ENCODE measurements at places on chromosomes 11 and 22.

DNA sequence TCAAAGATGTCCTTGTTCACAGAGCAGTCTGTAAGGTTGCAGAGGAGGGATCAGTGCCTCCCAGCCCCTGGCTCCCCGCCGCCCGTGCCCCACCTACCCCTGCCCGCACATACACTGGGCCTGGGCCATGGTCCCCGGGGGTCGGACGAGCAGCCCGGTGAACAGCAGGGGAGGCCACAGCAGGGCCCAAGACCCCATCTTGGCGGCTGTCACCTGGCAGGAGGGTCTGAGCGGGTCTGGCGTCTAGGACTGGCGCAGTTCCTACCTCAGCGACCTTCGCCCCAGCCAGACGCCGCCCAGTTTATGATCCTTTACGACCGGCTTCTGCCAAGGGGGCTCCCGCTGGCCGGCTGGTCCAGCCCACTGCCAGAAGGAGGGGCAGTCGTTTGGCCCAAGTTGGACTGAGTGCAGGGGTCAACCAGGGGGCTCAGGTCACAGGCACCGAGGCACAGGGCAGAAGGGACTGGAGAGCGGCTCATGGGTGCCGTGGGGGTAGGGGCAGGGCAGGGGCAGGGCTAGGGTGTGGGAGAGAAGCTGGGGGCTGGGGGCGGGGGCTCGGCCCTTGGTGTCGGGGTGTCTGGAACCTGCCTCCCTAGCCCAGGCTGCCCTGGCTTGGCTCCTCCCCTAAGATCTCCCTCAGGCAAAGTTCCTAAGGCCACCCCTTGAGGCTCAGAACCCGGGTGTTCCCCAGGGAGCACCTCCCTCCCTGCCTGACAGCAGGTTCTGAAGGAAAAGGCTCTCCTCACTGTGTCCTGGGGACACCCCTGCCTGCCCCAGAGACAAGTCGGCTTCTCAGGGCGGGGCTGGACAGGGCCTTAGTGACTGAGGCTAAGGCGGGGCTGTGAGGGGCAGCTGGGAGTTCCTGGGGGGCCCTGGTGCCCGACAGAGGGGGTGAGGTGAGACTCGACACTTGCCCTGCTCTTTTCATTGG, at the start of gene CDHR5:
Gene CDHR5 (minus strand): TSS at position 251 of the 931 bp plus-strand sequence. CDS start 53 bp downstream, at position 198.
- DNase-seq: no peak

GRCh38 chr11:101576456-101576855, 7.4 kb downstream of the TRPC6 start:
- DNase-seq: no peak

DNA sequence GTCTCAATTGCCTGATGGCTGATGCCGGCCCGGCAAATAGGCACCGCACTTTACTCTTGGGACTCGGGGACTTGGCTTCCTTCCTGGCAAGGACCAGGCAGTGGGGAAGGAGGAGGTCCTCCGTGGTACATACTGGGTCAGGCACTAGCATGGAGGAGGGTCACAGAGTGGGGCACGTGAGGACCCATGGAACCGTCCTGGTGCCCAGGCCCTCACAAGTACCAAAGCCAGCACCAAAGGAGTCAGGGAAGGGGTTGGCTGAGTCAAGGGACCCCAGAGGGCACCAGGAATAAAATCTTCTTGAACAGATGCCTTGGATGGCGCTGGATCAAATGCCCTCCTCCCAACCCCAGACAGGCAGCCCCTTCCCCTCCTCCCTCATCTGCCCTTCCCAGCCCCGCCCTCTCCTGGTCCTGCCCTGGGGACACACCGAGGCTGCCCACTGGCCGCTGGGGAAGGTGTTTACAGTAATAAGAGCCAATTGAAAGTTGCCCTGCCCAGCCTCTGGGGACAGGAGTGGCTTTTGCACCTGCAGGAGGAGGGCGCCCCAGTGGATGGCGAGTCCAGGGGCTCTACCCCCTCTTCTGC, 5.6 kb upstream of the CARNS1 start:
- no peak for DNase-seq

DNA sequence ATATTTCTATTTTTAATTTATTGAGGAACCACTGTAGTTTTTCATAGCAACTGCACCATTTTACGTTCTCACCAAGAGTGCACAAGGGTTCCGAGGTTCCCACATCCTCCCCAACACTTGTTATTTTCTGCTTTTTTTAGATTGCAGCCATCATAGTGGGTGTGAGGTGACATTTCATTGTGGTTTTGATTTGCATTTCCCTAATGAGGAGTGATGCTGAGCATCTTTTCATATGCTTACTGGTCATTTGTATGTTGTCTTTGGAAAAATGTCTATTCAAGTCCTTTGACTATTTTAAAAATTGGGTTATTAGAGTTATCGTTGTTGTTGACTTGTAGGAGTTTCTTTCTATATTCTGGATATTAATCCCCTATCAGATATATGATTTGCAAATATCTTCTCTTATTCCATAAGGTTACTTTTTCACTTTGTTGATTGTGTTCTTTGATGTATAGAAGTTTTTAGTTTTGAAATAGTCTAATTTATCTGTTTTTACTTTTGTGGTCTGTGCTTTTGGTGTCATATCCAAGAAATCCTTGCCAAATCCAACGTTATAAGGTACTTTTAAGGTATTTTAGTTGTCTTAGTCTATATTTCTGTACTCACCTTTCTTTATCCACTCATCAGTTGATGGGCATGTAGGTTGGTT, 9.0 kb downstream of the NEAT1 start:
- DNase-seq: no peak

- DNase-seq: no peak
These were observed 44.6 kb downstream of the COPB1 start for GRCh38 chr11:14454861-14455632.

- no peak for DNase-seq
These were observed 45.7 kb downstream of the PHF21B start for GRCh38 chr22:44963832-44964721.

GRCh38 chr11:11000579-11001283, 142.9 kb upstream of the ZBED5 start:
- no peak for DNase-seq

DNA sequence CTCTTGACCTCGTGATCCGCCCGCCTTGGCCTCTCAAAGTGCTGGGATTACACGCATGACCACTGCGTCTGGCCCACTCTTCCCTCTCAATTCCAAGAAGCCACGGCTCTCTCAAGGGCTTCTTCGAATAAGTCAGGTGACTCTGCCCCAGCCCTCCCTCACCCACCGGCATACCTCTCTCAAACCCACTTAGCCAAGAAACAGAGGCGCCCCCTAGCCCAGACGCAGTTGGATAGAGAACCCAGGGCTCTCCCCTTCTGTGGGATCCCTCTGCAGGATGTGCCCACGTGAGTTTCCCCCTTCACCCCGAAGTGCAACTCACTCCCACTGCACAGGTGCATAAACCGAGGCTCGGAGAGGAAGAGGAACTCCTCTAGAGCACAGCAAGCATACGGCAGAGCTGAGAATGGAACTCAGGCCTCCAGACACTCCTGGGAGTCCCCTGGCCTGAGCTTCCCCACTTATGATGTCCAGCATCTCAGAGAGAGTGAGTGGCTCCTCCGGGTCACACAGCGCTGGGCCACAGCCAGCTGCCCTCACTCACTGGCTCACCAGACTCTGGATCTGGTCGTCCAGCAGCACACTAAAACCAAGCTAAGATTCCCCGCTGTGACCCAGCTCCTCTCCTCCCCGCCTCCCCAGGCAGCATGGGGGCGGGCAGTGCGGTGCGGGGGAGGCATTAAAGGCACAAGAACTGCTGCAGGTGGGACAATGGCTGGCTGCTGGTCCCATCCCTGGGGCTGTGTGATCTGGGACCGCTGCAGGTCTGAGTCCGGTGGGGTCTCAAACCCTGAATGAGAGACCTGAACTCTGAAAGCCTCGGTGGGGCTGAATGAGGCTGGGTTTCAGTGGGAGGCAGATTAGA, 16.8 kb upstream of the RGL4 start:
- no peak for DNase-seq

DNA sequence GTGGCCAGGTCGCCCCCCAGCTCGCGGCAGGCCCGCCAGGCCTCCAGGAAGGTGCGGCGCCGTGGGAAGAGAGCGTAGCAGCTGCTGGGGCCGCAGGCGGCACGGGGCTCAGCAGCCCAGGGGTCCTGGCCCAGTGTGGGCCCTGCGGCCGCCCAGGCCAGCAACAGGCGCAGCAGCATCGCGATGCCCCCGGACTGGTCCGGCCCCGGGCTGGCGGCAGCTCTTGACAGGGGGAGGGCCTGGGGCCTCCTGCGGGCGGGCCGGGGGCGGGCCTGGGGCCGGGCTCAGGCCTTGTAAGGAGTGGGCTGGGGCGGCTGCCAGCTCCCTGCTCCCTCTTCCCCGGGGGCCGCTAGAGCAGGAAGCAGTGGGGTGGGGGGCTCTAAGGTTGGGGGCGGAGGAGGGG, at the start of gene CD248:
Gene CD248 (minus strand): TSS at position 196 of the 403 bp plus-strand sequence. CDS start 17 bp downstream, at position 179.
- no peak for DNase-seq

- DNase-seq: no peak
These were observed 34.5 kb upstream of the PARVG start for GRCh38 chr22:44146088-44146861.

GRCh38 chr11:62614275-62614674, 1.2 kb downstream of the ROM1 start:
- no peak for DNase-seq

GRCh38 chr22:23438216-23438615, 141.9 kb downstream of the IGLL1 start:
- DNase-seq: no peak

- DNase-seq: no peak
These were observed 36.2 kb downstream of the DLG2 start for GRCh38 chr11:85590848-85591483.

GRCh38 chr11:44819346-44819745, 92.6 kb downstream of the TSPAN18 start:
- no peak for DNase-seq

GRCh38 chr11:67696998-67697397, 22.6 kb upstream of the ALDH3B2 start:
- DNase-seq: no peak

GRCh38 chr11:112811783-112812182, 149.4 kb upstream of the NCAM1 start:
- no peak for DNase-seq

GRCh38 chr22:25702040-25702439, 39.9 kb upstream of the MYO18B start:
- DNase-seq: no peak

DNA sequence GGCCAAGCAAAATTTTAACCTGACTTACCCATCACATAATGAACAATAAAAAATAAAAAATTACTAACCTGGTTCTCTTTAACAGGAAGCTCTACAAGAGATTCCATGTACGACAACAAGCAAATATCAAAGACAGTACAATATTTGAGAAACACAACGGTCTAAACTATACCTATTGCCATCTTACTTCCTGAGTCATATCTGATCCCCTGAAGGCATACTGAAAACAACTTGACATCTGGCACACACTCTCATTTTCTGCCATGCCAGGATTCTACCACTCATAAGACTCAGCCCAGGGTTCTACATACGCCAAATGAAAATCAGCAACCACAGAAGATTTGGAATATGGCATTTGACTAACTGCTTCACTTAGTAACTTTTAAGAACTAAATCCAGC, 13.8 kb downstream of the DENND5A start:
- no peak for DNase-seq

DNA sequence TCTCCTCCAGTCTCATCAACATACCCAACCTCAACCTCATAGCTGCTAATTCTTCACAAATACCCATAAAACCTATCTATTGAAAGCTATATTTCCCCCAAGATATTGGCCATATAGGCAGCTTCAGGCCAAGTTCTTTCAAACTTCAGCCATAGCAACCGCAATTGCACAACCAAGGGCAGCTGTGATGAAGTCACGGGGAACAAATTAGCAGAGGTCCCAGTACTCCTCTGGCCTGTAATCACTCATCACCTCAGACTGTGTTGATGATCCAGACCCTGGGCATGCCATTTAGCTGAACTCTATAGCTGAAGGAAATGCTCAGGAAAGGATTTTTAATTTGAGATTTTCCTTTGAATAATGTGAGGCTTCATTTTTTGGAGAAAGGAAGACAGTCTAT, 84.1 kb downstream of the SLC1A2 start:
- DNase-seq: no peak

GRCh38 chr11:11931461-11932055, 76.9 kb downstream of the DKK3 start:
- DNase-seq: no peak

GRCh38 chr22:41216984-41217383, 11.9 kb downstream of the L3MBTL2 start:
- DNase-seq: no peak

GRCh38 chr11:72985645-72986044, 156.5 kb downstream of the FCHSD2 start:
- no peak for DNase-seq

DNA sequence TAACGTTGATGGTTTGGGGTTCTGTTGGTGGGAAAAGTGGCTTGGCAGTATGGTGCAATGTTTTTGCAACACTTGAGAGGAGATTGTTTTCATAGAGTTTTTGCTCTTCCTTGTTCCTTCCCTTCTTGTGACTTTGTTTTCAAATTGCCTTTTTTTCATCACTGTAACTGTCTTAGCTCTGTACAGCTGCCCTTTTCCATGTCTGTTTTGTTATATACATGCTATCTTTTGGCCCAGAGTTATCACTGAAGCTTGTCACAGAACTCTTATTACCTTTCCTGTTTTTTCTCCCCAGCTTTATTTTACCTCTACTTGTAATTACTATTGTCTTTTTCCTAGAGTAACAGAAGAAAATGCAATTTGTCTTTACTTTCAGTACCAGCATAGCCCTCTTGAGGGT, 154.1 kb downstream of the DDX10 start:
- no peak for DNase-seq

- DNase-seq: no peak
These were observed 13.2 kb downstream of the CCND1 start for GRCh38 chr11:69654001-69654659.

GRCh38 chr11:124346311-124346955, 26.4 kb upstream of the OR8D2 start:
- no peak for DNase-seq

- DNase-seq: no peak
These were observed 8.8 kb downstream of the ZW10 start for GRCh38 chr11:113764527-113765219.

GRCh38 chr11:128453444-128454336, 133.7 kb downstream of the ETS1 start:
- DNase-seq: no peak

- DNase-seq: no peak
These were observed 145.7 kb upstream of the TEAD1 start for GRCh38 chr11:12528487-12528886.

GRCh38 chr22:27116312-27117086, 459.1 kb downstream of the MIAT start:
- DNase-seq: no peak

Data from stimulated activated CD8-positive, alpha-beta memory T cell treated with anti-CD3 and anti-CD28 coated beads, Interleukin-2, amount 100 ng/mL, for 1 hour (primary cell).